ENCODE measurements at places on chromosomes 2 and 18.

GRCh38 chr2:239595726-239596125 is 194.9 kb upstream of the HDAC4 start:
- no peak for DNase-seq

DNA sequence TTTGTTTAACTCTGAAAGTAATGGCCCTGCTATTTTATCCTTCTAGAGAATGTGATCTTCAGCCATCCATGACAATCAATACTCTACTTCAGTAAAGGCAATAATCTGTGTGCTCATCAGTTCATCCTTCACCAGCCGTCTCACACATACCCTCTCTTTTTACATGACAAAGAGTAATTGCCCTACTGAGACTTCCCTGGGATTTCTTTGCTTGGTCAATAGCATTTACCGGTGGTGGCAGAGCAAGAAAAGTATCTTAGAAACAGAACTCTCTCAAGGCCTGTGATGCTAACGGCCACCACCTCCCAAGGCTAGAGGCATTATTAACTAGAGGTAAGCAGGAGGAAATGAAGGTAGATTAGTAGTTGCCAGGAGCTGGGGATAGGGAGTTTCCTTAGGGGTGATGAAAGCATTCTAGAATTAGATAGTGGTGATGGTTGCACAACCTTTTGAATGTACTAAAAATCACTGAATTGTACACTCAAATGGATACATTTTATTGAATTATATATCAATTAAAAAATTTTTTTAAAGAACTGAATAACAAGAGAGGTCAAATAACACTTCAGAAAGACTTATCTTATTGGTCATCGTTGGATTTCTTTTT is 57.9 kb upstream of the EPC2 start:
- no peak for DNase-seq

- DNase-seq: no peak
Observed at GRCh38 chr2:6959751-6960150, 42.5 kb downstream of the RNF144A start.

DNA sequence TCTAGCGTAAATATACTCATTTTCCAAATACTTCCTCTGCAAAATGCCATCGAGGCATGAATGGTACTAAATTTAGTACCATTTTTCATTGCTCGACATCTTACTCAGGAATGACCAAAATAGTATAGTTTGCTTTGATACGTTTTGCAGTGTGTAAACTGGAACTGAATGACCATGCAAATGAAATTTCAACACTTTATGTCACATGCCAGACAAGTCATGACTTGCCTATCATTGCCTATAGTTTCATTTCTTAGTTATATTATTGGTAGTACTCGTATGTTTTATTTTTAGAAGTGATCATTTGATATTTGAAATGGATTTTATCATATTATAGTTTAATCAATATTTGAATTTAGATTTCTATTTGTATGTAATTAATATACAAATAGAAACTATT is 9.1 kb downstream of the MSTN start:
- DNase-seq: no peak

DNA sequence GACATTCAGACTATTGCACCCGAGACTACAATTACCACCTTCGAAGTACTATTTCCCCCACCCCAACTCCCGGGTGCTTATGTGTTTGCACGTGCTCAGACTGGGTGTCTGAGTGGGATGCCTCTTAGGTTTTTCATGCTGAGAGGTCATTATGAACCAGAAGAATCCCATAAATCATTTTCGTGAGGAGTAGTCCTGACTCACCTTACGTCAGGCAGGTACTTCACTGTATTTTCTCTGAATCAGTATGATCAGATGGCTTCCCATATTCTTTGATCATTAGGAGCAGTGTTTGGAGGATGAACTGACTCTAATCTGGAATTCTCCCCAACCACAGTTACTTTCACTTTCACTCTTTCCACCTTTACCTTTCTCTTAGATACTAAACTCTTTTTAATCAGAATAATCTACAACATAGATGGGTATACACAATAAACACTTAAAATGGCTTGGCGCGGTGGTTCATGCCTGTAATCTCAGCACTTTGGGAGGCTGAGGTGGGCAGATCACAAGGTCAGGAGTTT is 38.4 kb upstream of the STAT4 start:
- no peak for DNase-seq

DNA sequence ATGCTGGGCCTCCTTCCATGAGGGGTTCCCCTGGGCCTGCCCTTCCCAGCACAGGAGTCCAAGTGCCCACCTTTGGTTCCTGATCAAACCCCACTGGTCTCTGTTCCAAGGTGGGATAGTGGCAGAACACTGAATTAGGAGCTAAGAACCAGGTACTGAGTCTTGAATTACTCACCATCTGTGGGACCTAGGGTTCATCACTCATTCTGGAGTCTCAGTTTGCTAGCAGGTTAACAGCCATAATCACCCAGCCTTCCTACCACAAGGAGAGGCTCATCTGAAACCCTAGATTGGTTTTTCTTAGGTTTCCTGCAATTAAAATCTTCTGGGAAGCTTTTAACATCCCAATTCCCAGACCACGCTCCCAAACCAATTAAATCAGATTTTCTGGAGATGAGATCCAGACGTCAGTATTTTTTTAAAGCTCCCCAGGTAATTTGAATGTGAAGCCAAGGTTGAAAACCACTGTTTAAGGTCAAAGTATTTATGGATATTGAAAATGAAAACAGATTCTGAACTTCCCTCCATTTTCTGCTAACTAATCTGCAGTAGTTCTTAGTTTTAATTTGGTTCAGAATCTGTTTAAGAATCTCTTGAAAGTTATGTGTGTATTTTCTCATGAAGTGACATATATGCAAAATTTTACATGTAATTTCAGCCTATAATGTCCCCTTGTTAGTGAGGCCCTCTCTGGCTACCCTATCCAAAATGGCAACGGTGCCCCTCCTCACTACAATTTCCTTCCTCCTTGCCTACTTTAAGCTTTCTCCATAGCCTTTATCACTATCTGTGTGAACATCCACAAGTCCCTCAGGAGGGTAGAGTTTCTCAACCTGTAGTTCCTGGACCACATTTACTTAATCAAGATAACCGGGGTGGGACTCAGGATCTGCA is 166.5 kb upstream of the CXCR4 start:
- DNase-seq: no peak

- peak; percentile 6 for DNase-seq
Observed at GRCh38 chr2:151478011-151478410, 68.3 kb downstream of the RIF1 start.

- no peak for DNase-seq
Observed at GRCh38 chr18:6881034-6881820, 151.7 kb downstream of the ARHGAP28 start.

DNA sequence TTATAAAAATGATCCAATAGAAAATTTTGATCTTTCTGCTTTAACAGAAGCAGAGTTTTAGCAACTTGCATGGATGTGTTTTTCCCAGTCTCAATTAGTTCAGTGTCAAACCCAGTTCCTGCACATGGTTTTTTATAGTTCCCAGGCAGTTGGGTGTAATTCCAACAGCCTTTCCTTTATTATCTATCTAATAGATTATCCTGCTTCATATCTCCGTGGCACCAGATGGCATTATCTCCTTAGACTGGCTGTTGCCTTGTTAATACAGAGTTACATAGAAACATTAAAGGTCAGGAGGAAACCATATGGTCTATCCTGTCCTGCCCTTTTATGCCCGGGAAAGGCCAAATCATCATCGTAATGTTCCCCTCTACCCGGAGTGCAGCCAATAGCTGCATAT is 400.9 kb upstream of the SMIM21 start:
- DNase-seq: no peak

DNA sequence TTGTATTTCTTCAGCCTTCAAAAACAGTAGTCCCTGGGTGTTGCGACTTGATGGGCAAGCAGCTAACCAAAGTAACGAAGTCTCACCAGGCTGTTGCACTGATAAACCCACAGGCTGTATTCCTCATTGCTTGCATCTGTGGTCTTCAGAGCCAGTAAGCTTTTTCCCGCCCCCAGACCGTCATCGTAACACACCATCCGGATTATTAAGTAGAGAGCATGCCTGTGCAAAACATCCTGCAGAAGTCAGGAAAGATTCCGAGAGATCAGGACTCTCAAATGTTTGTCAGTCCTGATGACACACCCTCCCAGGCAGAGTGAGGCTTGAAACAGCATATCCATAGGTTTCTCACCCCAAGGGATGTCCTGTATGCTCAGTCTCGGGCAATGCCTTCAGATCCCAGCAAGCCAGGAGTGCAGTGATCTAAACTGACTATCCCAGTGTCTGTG is 15.9 kb downstream of the ITGB1BP1 start:
- DNase-seq: no peak

GRCh38 chr18:70491734-70492348 is 203.0 kb downstream of the SOCS6 start:
- peak; percentile 51 for DNase-seq

DNA sequence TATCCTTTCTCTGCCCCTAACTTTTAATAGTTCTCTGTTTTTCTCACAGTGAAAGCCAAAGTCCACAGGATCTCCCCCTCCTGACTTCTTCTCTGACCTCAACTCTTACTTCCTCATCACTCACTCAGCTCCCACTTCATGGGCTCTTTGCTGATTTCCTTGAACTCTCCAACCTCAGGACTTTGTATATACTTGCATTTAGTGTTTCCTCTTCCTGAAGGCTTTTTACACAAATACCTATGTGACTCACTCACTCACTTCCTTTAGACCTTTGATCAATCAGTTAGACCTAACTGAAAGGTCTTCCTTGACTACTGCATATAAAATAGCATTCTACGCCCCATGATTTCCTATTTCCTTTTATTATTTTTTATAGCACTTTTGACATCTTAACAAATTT is 233.1 kb upstream of the MEX3C start:
- DNase-seq: no peak

- no peak for DNase-seq
Observed at GRCh38 chr2:108129636-108130035, 110.1 kb upstream of the SULT1C3 start.

DNA sequence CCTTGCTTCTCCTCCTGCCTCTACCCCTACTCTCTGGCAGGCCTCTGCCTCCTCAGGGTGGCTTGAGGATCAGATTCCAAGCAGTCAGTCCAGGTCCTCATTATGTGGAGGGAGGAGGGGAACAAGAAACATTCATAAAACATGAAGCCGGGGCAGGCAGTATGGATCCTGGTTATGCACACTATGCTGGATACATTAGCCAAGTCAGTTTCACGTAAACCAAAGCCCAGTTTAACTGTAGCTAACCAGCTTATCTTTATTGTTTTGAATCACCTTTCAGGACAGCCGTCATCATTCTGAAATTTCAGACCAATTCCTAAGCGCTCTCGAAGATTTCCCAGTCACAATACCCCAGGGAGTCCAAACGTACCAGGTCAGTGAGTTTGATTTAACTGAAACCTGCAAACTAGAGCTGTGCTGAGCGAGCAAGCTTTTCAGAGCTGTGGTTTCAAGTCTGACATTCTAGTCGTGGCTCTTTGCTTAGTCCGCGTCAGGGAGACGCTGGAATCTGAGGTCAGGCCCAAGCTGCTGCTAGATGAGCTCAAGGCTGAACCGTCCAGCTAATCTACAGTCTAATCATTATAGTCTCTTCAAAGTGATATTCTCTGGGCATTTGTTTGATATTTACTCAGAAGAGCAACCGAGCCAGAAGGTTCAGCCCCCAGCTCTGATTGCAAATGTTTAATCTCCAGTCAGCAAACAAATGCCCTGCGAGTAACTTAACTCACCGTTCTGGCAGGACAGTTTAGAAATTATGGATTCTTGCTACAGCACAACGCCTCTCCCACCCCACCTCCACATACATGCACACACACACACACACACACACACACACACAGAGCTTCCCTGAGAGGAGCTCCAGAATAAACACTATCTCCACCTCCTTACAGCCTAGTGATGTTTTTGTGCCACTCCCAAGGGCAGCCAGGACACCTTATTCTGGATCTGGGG is 63.8 kb upstream of the BZW1 start:
- DNase-seq: no peak

GRCh38 chr2:15747603-15748471 is 156.2 kb downstream of the DDX1 start:
- no peak for DNase-seq

DNA sequence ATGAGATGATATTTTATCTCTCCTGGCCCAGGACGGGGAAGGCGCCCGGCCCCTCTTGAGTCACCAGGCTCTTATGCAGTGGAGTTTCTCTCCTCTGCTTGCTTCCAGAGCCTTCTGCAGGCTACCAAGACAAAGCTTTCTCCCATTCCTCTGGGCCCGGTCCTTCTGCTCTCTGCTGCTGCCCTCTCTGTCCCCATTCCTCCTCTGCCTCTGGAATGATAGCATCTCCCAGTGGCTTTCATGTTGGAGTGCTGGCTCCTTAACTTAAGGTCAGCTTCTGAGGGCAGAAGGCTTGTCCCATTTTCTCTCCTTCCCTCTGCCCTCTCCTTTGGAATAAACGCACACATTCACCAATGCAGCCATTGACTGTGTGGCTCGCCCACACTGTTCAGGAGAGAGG is 86.2 kb downstream of the SDC1 start:
- DNase-seq: no peak

DNA sequence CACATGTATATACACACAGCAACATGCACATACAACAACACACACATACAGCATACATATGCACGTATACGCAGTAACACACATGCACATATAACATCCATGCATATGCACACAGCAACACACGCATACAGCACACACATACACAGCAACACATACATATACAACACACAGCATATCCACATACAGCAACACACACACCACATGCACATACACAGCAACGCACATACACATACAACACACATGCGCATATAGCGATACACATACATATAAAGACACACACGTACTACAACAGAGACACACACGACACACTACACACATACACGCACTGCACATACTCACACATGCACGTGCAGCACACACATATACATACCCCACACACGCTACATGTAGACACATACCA is 187.8 kb downstream of the GLI2 start:
- no peak for DNase-seq

GRCh38 chr2:120611961-120612360 is 123.7 kb upstream of the GLI2 start:
- no peak for DNase-seq

DNA sequence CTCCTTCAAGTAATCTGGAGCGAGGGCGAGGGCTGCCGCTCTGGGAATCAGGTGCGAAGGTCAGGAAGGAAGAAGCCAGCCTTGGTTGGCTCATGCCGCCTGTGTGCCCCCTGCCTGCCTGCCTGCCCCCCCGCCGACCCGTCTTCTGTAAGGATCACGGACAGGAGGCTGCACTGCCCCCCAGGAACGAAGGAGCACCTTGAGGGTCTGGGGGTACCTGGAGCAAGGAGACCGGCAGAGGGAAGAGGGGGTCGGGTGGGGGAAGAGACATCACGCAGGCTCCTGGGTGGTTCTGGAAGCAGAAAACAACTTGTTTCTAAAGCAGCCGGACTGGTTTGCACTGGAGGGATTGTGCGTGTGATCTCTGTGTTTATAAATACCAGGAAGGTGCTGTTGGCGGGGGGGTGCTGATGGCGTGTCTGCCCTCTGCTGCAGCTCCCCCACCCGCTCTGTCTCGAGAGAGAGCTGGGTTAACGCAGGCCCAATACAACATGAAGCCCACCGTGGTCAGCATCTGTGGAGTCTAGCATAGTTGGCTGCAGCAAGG is 1.7 kb downstream of the FOSL2 start:
- DNase-seq: no peak

GRCh38 chr18:21757833-21758232 is 17.2 kb downstream of the MIB1 start:
- DNase-seq: no peak

GRCh38 chr2:52238782-52239181 is 1206.8 kb upstream of the NRXN1 start:
- no peak for DNase-seq

Data from HT1080 (cell line).